ENCODE measurements at places on chromosomes 1 and 21. TPM values are rescaled to one million over a fixed set of nuclear protein-coding genes. Genes with fewer than 3 reads are reported as not detected.
A peak's percentile ranks its signal among the peaks of the same experiment; 100 is the strongest.

The IVL gene
- 231 TPM for polyA plus RNA-seq

The SERINC2 gene
- 254 TPM for polyA plus RNA-seq

DNA sequence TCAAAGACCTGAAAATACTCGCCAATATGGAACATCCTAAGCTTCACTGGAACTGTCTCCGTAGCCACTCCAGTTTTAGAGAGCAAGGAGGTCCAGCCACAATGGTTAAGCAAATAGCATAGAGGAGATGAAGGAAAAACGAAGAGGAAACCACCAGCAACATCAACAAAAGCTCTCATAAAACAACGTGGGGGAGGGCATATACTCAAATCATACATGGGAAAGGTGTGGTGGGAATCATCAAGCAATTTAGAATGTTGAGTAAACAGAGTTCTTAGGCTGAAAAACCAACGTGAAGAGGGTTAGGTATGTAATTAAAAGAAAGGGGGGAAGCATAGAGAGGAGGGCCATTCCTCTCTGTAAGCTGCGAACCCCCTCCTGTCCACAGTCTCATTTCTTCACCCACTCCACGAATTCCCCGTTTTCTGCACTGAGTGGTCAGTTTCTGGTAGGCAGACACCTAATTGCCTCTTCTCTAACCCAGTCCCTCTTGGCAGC is 1.0 kb downstream of the TMEM59 start:
- peaks cover 15% of the 10 kb centered on the region for H3K4me1 ChIP-seq
- no peaks in the 10 kb centered on the region for H3K27me3 ChIP-seq
- no peak for DNase-seq
- peak overlapping the region; percentile 91 for H3K27ac ChIP-seq
- H3K4me3 ChIP-seq, result peak overlapping the region; percentile 89

- no peak overlapping the region for H3K4me3 ChIP-seq
- peaks cover 13% of the 10 kb centered on the region for H3K4me1 ChIP-seq
- H3K27ac ChIP-seq, result no peak overlapping the region
These were observed 7.4 kb downstream of the STX6 start for GRCh38 chr1:181015251-181015615.

DNA sequence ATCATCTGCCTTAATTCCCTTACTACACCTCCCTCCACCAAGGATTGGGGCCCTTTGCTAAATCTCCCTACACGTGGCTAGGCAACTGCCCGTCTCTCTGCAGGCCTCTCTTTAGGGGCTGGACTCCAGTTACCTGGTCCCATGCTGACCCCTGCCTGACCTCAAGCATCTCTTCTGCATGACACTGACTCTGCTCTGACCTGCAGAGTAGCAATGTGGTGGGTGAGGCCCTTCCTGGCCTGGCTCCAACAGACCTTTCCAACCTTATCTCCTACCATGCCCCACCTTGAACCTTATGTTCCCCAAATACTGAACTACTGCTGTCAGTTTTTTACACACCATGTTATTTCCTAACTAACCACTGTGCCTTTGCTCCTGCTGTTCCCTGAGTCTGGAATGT is 45.9 kb upstream of the EPS15 start:
- DNase-seq, result no peak
- H3K36me3 ChIP-seq, result no peaks in the 10 kb centered on the region
- H3K4me1 ChIP-seq, result peaks cover 41% of the 10 kb centered on the region
- no peak overlapping the region for H3K27ac ChIP-seq
